Stimulated activated CD4-positive, alpha-beta T cell treated with anti-CD3 and anti-CD28 coated beads, Interleukin-2, amount 100 ng/mL, for 48 hours (primary cell): ENCODE measurements at places on chromosomes 1 and 21.

GRCh38 chr21:14114251-14114650 lies 96.5 kb downstream of the LIPI start:
- no peak for DNase-seq

DNA sequence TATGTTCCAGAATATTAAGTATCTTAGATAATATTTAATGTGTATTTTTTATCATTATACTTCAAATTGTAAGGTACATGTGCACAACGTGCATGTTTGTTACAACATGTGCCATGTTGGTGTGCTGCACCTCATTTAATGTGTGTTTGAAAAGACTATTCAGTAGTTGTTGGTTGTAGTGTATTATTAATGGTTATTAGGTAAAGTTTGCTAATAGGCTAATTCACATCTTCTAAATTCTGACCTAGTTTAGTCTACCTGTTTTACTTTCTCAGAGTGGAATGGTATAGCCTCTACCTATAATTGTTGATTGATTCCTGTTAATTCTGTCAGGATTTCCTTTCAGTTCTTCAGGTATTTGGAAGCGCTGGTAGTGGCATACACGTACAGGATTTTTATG lies 153.0 kb downstream of the NCAM2 start:
- no peak for DNase-seq

DNA sequence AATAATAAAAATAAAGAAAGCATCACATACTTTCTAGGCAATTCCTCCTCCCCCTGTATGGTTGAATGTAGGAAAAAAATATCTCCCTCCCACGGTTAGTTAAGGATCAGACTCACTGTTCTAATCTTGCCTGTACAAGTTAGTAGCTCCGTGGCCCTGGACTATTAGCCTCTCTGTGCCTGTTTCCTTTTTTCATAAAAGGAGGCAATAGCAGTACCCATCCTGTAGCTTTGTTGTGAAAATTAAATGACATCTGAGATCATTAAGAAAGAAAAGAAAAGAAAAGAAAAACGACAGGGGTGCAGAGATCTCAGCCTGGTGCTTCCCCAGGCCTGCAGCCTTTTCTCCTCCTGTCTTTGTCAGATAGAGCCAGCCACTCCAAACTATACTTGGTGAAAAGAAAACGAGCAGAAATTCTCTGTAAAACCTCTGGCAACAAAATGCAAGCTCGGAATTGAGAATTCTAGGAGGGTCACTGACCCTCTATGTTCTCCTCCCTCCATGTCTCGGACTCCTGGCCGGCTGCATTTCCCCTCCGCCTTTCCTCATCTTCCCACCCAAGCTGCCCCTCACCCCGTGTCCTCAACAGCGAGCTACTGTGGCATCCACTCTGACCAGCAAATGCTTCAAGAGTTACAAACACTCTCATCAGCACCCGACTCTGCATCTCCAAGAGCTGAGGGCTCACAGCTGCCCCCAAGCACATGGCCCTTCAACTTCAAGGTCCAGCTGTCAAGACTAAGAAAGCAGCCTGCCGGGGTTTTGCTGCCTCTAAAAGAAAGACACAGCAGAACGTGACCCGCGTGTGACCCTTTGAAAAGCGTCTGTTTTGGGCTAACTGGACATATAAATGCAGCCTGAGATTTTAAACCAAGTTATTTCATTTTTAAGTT lies 13.6 kb downstream of the RIPK4 start:
- no peak for DNase-seq

DNA sequence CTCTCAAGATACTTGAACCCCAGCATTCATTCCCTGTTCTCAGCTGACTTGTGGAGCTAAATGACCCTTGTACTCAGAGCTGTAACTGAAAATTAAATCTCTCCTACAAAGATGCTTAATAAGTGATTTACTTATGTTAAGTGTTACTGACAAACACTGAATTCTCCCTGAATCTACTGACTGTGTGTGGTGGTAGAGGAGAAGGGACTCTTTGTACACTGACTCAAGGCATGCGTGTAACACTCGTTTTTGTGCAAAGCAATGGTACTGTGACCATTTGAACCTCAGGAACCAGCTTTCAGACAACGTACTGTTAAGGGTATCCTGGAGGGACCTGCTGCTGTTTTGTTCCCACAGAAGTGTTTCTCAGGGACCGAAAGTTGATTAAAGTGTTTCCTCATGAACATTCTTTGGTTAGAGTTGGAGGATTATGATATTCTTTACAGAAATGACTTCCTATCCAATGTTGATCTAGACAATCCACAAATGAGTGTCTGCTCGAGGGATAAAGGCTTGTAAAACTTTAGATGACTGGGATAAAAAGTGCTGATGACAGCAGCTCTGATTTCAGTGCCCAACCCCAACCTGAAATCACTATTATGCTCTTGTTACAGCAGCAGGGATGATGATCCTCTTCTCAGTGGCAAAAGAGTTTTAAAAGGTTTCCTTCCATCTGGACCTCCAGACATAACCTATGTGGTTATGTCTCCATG lies 12.8 kb downstream of the RGL1 start:
- no peak for DNase-seq

DNA sequence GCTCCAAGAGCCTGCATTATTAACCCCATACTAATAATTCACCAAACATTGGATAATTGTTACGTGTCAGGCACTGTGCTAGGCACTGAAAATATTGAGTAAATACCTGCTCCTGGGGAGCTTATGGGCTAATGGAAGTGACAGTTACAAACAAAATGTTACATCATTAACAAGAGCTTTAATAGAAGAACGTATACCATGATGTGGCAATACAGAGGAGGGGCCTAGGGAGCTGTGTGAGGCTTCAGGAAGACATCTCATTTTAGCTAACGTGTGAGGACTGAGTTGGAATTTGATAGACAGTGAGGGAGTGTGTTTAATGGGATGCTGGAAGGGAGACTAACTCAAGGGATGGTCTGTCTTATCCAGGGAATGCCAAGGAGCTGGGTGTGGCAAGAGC lies 16.5 kb upstream of the TSPAN2 start:
- DNase-seq = no peak

DNA sequence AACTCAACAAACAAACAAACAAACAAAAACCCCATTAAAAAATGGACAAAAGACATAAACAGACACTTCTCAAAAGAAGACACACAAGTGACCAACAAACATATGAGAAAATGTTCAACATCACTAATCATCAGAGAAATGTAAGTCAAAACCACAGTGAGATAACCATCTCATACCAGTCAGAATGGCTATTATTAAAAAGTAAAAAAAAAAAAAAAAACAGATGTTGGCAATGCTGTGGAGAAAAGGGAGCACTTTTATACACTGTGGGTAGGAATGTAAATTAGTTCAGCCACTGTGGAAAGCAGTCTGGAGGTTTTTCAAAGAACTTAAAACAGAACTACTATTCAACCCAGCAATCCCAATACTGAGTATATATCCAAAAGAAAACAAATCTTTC lies 94.7 kb downstream of the PLPP3 start:
- DNase-seq = no peak

- DNase-seq = no peak
These were observed 100.7 kb upstream of the SLC25A33 start for GRCh38 chr1:9438431-9439073.

DNA sequence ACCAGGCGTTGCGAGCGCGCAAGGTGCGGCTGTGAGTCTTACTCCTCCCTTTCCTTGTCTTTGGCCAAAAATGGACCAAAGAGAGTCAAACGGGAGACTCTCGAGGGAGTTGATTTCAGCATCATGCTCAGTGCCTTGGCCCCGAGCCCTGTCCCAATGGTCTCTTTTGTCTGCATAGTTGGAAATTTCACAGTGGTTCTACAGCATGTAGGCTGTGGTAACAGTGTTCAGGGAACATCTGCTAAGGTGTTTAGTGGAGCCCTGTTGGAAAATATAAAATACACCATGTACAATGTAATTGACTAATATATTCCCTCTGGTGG lies 2.7 kb downstream of the CACNA1E start:
- DNase-seq = no peak

- no peak for DNase-seq
These were observed 350.0 kb upstream of the RUNX1 start for GRCh38 chr21:35399002-35399530.
